ENCODE measurements at places on chromosomes 4 and X. TPM values are rescaled to one million over a fixed set of nuclear protein-coding genes. Genes with fewer than 3 reads are reported as not detected.

Gene TNIP3
- 0.80 TPM for total RNA-seq

Gene ATP7A
- total RNA-seq, result 20.2 TPM

Gene SRD5A3
- 10.0 TPM for total RNA-seq

Gene HHIP
- 792 TPM for total RNA-seq

Gene IL3RA
- 10.1 TPM for total RNA-seq

Gene DCAF16
- total RNA-seq, result 27.4 TPM

Gene TBX22
- not detected for total RNA-seq

Gene DTHD1
- total RNA-seq, result not detected

Gene ZNF157
- under 0.01 TPM for total RNA-seq

Gene ARSJ
- 62.4 TPM for total RNA-seq

Gene UNC5C
- total RNA-seq, result under 0.01 TPM

Gene GRID2
- not detected for total RNA-seq

Gene CASP3
- total RNA-seq, result 132 TPM

Gene MAGEB2
- total RNA-seq, result not detected

Gene TMPRSS11B
- total RNA-seq, result not detected

Gene DMP1
- not detected for total RNA-seq

Gene UGT2B17
- total RNA-seq, result not detected

Gene PDHA1
- 76.2 TPM for total RNA-seq

Gene UCHL1
- 768 TPM for total RNA-seq

Gene RADX
- 0.27 TPM for total RNA-seq
